ENCODE measurements at places on chromosomes 4 and X. TPM values are rescaled to one million over a fixed set of nuclear protein-coding genes. Genes with fewer than 3 reads are reported as not detected.

Gene NPY2R
- total RNA-seq, result 0.54 TPM

Gene KLKB1
- total RNA-seq, result 2.1 TPM

- no peaks in the 10 kb centered on the region for H3K4me1 ChIP-seq
- no peak for DNase-seq
- no peak overlapping the region for H3K27ac ChIP-seq
- no peak overlapping the region for H3K4me3 ChIP-seq
- no peaks in the 10 kb centered on the region for H3K36me3 ChIP-seq
- H3K27me3 ChIP-seq, result no peaks in the 10 kb centered on the region
Measured at GRCh38 chr4:157700898-157701694, 471.7 kb downstream of the GASK1B start.

DNA sequence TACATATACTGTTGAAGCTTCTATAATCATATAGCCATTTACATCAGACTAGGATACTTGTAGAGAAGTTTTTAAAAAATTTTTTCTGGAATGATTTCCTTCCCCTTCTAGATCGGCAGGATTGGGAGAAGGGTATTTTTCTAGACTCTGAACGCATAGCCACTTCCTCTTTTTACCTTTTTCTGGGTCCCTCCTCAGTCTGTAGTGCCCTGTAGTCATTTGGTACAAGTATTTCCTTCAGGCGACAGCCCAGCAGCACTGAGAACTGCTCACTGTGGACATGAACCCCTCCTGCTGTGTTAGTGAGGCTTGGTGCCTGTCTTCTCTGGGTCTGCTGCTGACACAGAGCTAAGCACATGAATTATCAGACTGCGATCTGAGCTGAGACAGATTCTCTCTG is 255.4 kb downstream of the ARHGAP10 start:
- no peaks in the 10 kb centered on the region for H3K27me3 ChIP-seq
- H3K4me1 ChIP-seq, result peaks cover 3% of the 10 kb centered on the region
- no peak overlapping the region for H3K27ac ChIP-seq
- no peaks in the 10 kb centered on the region for H3K36me3 ChIP-seq

DNA sequence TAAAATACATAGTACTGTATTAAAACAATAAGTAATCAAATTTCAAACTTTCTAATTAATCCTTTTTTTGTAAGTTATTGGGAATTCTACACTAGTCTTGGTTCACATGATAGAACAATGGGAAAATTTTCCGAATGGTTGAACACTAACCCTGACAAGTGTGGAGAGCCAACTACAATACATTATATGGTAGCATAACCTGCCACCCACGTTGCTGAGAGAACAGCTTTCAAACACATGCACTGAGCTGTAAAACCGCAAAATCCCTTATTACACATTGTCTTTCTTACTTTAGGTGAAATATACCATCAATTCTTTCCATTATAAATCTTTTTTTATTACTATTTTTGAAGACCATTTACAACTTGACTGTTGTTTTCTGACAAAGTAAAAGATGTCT is 54.7 kb downstream of the ANAPC10 start:
- no peaks in the 10 kb centered on the region for H3K27me3 ChIP-seq
- no peak overlapping the region for H3K27ac ChIP-seq
- no peaks in the 10 kb centered on the region for H3K4me1 ChIP-seq
- DNase-seq, result no peak

GRCh38 chr4:100576570-100576969 is 58.7 kb upstream of the EMCN start:
- H3K27me3 ChIP-seq, result no peaks in the 10 kb centered on the region
- H3K4me3 ChIP-seq, result no peak overlapping the region
- no peak overlapping the region for H3K27ac ChIP-seq
- no peaks in the 10 kb centered on the region for H3K36me3 ChIP-seq

DNA sequence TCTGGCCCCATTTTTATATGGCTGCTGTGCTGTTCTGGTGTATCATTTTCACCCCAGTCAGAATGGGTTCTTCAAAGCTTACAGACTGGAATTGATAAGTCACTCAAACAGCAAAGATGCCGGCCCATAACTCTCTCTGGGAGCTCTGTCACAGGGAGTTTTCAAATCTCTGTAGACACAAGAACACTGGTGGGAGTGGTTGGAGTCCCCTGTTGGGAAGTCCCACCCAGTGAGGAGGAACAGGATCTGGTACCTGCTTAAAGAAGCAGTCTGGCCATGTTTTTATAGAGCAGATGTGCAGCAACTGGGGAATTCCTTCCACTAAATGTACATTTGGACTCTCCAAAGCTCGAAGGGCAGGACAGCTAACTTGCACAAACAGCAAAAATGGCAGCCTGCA is 69.3 kb upstream of the UGT2B7 start:
- no peaks in the 10 kb centered on the region for H3K4me1 ChIP-seq
- H3K36me3 ChIP-seq, result no peaks in the 10 kb centered on the region
- DNase-seq, result no peak
- no peak overlapping the region for H3K27ac ChIP-seq
- no peaks in the 10 kb centered on the region for H3K27me3 ChIP-seq

GRCh38 chr4:15765391-15765790 is 12.7 kb upstream of the CD38 start:
- no peaks in the 10 kb centered on the region for H3K27me3 ChIP-seq
- no peaks in the 10 kb centered on the region for H3K36me3 ChIP-seq
- H3K27ac ChIP-seq, result no peak overlapping the region
- H3K4me1 ChIP-seq, result no peaks in the 10 kb centered on the region
- DNase-seq, result no peak

DNA sequence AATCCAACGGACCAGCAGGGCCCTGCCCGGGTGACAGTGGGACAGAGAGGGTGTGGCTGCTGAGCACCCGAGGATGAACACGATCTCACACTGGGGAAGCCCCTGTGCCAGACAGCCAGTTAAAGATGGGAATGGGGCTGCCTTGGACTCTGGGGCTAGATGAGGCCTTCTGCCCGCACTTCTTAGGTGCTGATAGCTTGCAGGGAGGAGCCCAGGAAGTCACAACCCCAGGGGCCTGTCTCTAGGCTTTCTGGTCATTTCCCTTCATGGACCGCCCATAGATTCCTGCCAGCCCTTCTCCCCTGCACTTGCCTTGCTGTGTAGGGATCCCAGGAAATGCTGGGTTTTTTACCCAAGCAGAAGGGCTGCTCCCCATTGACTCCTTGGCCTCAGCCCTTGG is 6.2 kb downstream of the ZNF275 start:
- H3K27ac ChIP-seq, result no peak overlapping the region
- peaks cover 6% of the 10 kb centered on the region for H3K36me3 ChIP-seq
- peaks cover 2% of the 10 kb centered on the region for H3K4me1 ChIP-seq

DNA sequence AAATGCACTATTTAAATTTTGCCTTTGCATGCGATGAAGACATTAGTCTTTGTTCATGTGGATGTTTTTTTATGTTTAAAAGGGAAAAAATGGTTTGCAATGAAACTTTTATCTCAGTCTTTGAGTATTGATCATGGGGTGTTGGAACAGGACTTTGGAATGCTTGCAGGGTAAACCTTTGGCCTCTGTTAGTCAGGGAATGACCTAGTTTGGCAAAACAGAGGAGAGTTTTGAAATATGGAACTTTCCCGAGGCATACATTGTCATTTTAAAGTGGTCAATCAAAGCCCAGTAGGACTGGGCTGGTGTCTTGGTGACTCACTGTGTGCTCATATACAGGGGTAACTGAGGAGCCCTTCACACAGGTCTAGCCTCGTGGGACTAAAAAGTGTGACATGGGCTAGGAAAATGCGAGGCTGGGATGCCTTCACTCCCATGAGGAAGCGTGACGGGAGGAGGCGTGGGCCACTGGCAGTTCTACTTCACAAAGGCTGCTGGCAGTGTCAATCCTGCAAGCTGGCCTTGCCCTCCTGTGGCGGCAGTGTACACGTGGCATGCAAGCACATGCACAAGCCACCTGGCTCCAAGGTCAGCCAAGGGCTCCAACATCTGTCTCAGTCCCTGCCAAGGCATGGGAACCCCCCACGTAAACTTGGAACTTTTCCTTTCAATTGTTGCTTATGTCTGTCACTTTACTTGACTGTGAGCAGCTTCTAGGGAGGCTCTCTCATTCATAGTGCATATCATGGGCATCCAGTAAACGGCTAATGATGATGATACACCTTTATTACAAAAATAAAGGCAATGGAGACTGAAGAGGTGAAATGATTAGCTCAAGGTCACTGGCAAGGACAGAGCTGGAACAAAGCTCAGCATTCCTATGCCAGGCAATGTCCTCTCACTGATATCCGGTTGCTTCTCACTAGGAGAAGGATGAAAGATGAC is 5.2 kb upstream of the F11 start:
- H3K4me3 ChIP-seq, result no peak overlapping the region
- peaks cover 12% of the 10 kb centered on the region for H3K36me3 ChIP-seq
- DNase-seq, result no peak
- no peaks in the 10 kb centered on the region for H3K27me3 ChIP-seq
- no peaks in the 10 kb centered on the region for H3K4me1 ChIP-seq

DNA sequence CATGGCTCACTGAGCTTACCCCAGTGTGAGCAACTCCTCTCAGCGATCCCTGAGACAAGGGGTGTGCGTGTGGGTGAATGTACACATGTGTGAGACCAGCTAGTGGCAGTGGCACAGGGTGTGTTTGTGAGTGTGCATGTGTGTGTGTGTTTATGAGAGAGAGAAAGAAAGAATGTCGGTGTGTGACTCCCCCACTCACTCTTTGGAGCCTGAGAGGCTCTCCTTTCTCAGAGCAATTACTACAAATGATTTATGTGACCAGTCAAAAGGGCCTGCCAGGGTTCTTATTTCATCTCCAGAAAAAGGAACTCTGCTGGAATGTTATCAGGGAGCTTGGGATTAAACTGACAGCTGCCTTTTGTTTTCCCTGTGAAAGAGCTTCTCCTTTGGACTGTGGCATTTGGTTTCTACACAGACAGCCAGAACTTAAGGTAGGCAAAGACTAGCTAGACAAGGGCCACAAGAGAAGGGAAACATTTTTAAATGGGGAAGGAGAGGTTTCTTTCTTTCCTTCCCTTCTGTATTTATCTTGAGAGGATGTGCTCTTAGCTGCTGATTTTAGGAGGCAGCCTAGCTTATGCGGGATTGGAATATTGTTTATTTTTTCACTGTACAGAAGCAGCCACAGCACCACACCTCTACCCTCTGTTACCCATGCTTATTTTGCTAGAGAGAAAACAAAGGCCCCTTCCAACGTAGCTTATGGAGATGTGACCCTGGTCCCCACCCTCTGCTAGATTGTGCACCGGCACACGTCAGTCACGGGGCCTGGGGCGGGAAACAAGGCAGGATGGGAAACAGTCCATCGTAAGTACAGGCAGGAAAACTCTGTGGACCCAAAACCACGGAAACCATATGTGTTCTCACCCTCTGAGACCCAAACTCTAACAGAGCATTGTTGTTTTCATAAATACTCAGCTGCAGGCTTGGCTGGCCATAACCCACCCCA is 143.5 kb downstream of the MGST2 start:
- H3K27ac ChIP-seq, result no peak overlapping the region
- DNase-seq, result peak; percentile 88
- H3K27me3 ChIP-seq, result no peaks in the 10 kb centered on the region
- no peak overlapping the region for H3K4me3 ChIP-seq
- H3K36me3 ChIP-seq, result no peaks in the 10 kb centered on the region
- H3K4me1 ChIP-seq, result no peaks in the 10 kb centered on the region

DNA sequence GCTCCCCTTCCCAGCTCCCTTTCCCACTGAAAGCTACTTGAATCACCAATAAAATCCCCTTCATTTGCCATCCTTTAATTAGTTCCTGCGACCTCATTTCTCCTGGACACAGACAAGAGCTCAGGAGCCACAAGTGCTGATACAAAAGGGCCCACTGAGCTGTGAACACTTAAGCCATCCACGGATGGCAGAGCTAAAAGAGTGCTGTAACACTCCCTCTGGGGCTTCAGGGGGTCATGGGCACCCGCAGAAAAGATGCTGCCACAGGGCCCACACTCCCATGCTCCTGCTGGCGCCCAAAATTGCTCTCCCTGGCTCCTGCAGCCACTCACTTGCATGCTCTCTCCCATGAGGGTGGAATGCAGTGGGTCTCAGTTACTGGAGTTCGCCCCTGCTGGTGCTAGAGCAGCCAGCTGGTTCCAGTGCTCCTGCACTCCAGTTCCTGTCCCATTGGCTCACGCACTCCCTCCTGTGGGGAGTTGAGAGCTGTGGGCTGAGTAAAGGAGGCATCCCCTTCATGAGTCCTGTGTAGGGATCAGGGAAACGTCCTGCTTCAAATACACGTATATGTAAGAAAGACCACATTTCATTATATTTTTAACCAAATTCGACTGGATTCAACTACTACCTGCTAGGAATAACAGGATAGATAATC is 1291.0 kb downstream of the ARAP2 start:
- no peak for DNase-seq
- no peak overlapping the region for H3K27ac ChIP-seq
- no peak overlapping the region for H3K4me3 ChIP-seq
- H3K36me3 ChIP-seq, result no peaks in the 10 kb centered on the region
- H3K4me1 ChIP-seq, result no peaks in the 10 kb centered on the region

DNA sequence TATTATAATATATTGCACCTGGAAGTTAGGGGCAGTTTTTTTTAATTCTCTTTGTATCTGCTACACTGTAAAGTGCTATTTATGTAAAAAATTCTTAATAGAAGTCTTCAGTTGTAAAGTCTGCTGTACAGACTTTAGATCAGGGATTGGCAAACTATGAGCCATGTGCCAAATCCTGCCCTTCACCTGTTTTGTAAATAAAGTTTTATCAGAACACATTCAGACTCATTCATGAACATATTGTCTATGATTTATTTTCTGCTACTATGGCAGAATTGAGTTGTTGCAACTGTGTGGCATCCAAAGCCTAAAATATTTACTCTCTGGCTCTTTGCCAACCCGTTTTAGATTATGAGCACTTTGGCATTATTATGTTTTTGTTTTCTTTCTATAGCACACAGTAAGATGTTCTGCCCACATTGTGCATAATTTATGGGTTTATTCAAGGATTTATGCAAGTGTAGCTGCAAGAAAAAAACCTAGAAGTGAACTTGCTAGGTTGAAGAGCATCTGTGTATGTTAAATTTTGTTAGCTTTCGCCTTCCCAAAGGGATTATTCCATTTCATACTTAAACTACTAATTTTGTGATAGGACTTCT is 56.9 kb downstream of the CLCN3 start:
- no peak overlapping the region for H3K27ac ChIP-seq
- DNase-seq, result no peak
- H3K36me3 ChIP-seq, result peaks cover 4% of the 10 kb centered on the region
- no peaks in the 10 kb centered on the region for H3K27me3 ChIP-seq
- H3K4me1 ChIP-seq, result no peaks in the 10 kb centered on the region
- no peak overlapping the region for H3K4me3 ChIP-seq

Gene DCHS2
- 0.47 TPM for total RNA-seq

Gene NAP1L5
- 5.9 TPM for total RNA-seq

All from kidney (tissue), 22 donors.